Glutamatergic neuron (in vitro differentiated cells): ENCODE measurements at places on chromosomes 2 and 18.

DNA sequence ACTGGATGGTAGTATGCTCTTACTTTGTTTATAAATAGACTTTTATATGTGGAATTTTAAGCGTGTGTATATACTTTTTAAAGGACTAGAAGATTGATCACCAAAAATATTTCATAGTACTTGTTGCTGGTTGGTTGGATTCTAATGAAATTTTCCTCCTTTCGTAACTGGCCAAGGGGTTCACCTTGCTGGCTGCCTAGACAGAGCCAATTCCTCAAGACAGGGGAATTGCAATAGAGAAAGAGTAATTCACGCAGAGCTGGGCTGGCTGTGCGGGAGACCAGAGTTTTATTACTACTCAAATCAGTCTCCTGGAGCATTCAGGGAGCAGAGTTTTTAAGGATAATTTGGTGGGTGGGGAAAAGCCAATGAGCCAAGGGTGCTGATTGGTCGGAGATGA is 70.7 kb downstream of the SNORC start:
- no peak for DNase-seq

DNA sequence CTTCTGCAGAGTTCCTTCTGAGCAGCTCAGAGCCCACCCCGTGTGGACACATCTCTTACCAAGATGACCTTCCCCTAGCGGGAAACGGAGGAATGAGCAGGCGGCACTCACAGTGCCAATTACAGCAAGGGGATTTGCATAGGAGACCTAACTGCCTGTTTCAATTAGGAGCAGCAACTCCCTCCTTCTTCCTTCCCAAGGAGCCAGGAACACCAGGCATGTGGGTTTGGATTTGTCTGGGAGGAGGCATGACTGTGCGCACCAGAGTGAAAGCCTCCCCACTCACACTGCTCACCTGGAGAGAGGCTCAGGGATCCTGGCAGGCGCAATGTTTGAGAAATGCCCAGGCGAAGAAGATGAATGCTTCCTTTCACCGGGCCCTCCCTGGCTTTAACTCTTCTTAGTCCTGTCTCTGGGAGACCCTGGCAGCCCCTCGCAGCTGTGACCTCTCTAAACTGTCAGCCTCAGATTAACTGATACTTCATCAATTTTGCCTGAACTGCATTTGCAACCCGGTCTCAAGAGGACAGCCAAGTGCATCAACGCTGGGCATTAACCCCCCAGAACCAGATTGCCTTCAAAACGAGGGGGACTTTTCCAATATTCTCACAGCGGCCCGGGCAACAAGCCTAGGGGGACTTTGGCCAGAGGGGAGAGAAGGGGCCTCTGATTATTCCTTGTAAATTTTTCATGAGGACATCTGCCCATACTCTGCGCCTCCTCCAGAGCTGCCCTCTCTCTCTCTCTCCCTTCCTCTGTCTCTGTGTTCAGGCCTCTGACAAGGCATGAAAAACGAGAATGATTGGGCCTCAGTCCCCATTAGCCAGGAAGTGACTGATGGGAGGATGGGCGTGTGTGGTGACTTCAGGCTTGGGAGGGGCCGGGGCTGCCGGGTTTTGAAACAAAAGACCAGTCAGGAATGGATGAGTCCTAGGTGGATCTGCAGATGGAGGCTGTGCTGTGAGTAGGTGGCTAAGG is 93.8 kb downstream of the CMPK2 start:
- peak; percentile 87 for DNase-seq

DNA sequence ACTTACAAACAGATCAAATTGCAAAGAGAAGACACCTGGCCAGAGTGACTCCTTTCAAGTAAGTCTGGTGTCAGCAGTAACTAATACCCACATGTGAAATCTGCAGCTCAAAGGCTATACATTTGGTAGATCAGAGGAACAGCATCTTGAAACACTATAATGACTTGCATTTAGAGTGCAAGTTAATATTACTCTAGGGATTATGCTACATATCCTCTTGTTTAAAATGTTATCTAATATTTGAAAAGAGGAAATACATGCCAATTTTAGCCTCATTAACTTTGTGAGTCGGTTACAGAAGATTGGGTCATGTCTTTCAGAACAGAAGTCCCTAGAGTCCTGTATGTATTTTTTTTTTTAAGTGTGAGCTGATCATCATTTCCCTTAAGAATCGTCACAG is 15.2 kb downstream of the LANCL1 start:
- DNase-seq: no peak

GRCh38 chr2:134295441-134295840 is 41.6 kb downstream of the MGAT5 start:
- DNase-seq: no peak

DNA sequence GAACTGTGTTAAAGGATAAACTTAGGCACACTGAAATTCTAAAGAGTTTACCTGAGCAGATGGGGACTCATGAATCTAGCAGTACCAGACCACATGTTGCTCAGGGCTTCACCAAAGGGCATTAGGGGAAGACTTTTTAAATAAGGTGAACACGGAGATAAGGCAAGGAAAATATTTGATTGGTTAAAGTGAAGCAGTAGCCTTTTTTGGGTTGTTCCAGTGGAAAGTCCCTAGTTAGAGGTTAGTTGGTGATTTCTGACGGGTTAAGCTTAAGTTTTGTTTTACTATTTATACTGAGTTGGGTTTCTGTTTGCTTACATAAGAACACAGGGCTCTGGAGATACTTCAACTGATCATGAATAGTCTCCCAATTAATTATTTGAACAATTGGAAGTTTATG is 722.5 kb downstream of the SOCS6 start:
- DNase-seq: no peak

DNA sequence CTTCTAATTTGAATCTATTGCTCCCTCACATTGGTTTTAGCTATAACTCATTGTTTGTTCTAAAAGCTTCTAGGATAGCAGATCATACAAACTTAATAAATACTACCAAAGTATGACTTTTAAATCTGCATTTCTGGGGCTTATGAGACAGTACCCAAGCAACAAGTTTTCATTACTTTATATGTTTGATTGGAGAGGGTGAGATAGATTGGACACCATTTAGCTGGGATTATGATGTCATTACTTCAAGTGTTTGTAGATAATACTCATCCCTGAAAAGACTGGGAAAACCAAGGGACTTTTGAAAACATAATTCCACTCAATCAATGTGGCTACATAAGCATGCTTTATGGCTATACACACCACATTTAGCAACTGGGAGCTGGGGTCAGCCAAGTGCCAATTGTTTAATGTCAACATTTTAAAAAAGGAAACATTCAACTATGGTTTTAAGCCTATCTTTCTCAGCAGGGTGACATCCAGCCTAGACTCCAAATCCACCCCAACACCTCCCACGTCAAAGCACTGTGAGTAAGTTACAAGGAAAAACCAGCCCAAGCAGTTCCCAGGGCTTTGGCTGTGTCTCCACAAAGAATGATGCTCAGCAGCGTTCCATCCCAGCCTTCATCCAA is 119.9 kb downstream of the ETAA1 start:
- DNase-seq: no peak
